Islet precursor cell (in vitro differentiated cells): ENCODE measurements at places on chromosomes 4 and X.
A peak's percentile ranks its signal among the peaks of the same experiment; 100 is the strongest.

- no peak for DNase-seq
These were observed 531.4 kb downstream of the INPP4B start for GRCh38 chr4:142314686-142315085.

DNA sequence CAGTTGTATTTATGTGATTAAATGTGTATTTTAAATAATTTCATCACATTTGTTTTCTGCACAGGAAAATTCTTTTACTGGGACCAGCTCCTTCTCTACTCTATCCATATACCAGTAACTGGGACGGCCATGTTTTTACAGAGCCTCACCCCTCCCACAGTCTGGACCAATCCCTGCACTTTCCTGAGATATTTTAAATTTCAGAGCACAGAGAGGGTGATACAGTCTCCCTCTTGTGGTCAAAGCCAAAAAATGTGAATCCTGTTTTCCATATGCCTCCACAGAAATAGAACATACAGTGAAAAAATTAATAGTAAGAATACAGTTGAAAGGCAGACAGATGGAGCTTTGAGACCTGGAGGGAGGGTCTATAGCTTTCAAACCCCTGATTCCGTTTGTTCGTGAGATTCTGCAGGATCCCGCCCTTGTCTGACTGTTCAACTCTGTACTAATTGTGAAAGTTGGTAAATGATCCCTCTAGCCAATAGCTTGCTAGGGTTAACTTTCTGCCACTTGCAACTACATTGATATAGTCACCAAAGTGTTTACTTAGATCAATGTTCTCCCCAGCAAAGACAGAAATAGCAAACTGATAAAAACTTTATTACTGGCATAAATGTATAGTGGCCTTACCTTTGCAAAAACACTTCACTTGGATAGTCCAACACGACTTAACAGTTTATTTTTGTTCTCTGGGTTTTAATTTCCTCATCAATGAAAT lies 172.2 kb downstream of the PPARGC1A start:
- no peak for DNase-seq

GRCh38 chrX:30533266-30533665 lies 44.3 kb downstream of the TASL start:
- no peak for DNase-seq

- DNase-seq: no peak
These were observed 111.7 kb downstream of the TENM3 start for GRCh38 chr4:182354867-182355266.

- DNase-seq: no peak
These were observed 17.1 kb upstream of the HERC3 start for GRCh38 chr4:88575186-88575585.

DNA sequence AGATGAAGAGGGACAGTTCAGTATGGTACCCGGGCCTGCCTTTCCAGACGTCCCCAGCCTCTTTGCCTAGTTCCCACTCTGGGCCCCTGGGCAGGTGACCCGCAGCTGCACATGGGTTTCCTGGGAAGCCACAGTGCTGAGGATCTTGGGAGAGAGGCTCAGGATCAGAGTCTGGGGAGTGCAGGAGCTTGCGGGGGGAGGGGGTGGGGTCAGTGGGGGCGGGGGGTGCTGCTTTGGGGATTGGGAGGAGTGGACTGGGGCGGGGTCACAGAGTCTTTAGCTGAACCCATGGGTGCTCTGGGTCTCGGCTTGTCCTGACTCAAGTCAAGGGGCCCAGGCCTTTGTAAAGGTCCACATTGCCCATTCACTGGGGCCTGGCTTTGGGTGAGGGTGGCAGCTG lies 63.6 kb downstream of the TBL1X start:
- no peak for DNase-seq

DNA sequence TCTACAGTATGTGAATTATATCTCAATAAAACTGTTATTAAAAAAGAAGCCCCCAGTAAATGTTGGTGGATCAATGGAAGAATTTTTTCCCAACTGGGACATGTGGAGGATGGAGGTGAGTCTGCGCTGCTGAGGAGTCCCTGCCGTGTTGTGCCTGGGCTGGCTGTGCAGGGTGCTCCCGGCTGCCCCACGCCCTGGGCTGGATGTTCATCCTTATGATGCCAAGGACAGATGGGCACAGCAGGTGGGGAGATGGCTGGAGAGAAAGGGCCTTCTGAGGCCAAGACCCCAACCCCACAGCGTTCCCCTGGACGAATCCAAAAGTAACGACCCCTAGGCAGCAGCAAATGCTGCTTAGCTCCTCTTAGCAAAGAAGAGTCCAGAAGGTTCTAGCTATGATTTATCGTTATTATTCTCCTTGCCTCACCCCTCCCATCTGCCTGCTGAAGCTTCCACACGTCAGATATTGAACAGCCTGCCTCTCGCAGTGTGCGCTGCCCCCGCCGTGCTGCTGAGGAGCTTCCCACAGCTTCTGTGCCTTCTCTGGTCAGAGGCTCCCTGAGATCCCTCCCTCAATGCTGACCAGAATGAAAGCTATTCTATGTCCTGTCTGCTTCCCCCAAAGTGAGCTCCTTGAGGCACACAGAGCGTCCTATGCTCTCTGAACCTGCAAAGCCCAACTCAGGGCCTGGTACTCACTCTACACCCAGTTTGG lies 26.5 kb downstream of the HMX1 start:
- DNase-seq: peak; percentile 42

DNA sequence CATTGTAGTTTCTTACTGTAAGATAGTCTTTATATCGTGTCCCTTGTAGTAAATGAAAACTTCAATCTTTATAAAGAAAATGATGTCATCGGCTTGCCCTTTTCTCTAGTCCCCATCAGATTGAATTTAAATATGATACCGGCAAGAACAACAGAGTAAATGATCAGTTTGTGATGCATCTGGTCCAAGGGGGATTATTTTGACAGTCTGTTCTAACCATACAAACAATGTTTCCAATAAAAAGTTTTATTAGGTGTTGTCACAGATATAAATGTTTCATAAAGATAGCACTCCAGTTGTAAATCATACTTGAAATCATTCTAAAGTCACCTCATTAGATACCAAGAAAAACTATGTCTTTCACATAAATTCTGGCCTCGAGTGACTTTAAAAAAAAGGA lies 72.3 kb downstream of the SLC9A6 start:
- no peak for DNase-seq

DNA sequence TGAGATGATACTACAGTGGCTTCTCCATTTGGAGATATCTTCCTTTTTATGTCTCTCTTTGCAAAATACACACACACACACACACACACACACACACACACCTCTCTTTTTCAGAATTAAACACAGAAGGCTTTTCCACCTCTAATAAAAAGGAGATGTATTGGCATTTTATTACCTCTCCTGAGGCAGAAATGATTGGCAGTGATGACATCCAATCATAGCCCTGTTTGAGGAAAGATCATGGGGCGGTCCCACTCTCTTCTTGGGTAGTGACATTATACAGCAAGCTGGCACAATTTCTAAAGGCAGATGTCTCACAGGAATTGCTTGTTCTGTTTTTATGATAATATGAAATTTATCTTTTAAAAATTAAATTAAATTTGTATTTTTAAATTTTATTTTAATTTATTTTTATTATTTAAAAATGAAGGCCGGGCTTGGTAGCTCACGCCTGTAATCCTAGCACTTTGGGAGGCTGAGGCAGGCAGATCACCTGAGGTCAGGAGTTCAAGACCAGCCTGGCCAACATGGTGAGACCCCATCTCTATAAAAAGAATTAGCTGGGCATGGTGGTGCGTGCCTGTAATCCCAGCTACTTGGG lies 15.6 kb downstream of the CHRNA9 start:
- no peak for DNase-seq
